Ascending aorta (tissue), 2 donors: ENCODE measurements at places on chromosomes 3 and 15. TPM values are rescaled to one million over a fixed set of nuclear protein-coding genes. Genes with fewer than 3 reads are reported as not detected.

DNA sequence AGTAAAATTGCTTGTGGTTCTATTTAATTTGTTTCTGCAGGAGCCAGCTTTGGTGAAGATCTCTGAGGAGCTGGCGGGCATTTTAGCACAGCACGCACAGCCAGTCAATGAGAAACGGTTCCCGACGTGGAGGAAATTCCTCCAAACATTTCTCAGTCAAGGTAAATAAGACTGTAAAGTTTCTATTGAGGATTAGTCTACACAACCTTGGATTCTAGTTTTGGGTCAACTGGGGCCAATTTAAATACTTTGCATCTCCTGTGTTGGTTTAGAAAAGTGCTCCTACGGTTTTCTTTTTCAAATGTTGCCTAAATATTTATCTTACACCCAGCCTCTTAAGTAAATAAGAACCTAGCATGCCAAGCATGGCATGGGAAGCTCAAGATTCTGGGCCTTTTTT is 104.0 kb upstream of the C15orf61 start:
- DNase-seq: no peak

DNA sequence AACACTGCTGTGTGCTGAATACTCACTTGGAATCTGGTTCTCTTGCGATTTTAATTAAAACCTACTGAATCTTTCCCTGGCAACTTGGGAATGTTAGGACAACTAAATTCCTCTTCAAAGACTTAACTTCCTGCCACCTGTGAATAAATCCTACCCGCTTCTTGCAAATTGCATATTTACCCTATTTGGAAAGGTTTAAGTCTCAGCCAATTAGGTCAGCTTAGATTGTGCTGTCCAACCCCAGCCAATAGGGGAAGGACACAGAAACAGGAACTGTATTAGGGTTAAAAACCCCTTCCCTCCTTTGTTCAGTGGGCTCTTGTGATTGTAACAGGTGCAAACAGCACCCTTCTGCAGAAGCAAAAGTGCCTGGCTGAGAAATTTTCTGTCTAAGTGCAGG is 38.6 kb upstream of the FSTL1 start:
- DNase-seq: no peak

GRCh38 chr15:29550834-29551465 is 271.3 kb downstream of the TJP1 start:
- DNase-seq: no peak

GRCh38 chr15:62495670-62496614 is 330.9 kb upstream of the C2CD4B start:
- DNase-seq: peak; percentile 89

GRCh38 chr3:165103616-165104015 is 25.3 kb upstream of the SI start:
- DNase-seq: no peak

DNA sequence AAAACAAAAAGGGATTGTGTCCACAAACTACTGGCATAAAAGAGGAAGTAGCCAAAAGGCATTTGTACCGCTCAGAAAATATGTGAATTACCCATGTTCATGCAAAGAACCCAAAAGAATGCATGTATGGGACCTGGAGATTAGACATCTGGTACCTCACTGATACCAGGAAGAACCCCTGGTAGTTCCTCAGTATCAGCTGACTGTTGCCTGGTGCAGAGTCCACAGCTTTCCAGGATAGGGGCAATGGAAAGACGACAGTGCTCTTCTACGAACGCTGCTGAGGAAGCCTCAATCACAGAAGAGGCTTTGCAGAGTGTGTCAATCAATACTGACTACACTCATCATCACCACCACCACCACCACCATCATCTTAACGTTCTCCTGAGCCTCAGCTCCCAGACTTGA is 63.3 kb downstream of the ATP8B4 start:
- no peak for DNase-seq

DNA sequence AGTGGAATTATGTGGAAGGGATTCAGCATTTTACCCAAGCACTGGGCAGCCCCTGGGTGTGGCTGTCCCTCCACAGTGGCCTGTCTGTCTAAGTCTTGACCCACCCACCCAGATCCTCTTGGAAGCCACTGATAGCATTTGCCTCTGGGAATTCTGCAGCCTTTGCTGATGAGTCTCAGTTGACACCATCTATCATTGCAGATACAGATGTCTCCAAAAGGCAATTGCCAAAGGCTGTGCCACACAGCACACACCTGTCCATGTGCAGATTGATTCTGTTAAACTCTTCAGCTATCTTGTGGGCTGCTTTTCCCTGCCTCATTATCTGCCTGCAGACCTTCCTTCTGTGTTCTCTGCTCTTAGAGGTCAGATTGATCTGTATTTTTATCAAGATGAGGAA is 18.1 kb downstream of the CX3CR1 start:
- no peak for DNase-seq

- DNase-seq: no peak
Observed at GRCh38 chr3:46677411-46677726, 16.1 kb downstream of the ALS2CL start.

GRCh38 chr3:28019740-28020139 is 221.7 kb upstream of the CMC1 start:
- no peak for DNase-seq

DNA sequence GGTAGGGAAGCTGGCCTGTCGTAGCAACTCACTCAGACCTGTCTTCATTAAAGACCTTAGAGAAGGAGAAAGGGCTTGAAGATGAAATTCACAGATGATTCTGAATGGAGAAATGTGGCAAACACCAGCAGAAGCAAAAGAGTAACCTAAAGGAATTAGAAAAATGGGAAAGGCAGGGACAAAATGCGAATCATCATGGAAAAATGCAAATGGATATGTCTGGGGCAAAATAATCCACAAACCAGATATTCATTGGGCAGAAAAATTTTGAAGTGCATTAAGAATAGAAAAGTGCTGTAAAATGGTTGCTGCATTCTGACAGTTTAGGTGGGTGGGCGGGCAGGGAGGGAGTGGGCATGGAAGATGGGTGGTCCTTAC is 156.9 kb upstream of the RASGRP1 start:
- no peak for DNase-seq

- no peak for DNase-seq
Observed at GRCh38 chr3:76078101-76078500, 292.8 kb upstream of the ZNF717 start.

GRCh38 chr15:33310481-33311311 is at the start of gene RYR3:
Gene RYR3, plus strand, starts transcription at chr15:33310967. Its CDS starts 79 bp downstream, at chr15:33311046.
- peak; percentile 70 for DNase-seq

DNA sequence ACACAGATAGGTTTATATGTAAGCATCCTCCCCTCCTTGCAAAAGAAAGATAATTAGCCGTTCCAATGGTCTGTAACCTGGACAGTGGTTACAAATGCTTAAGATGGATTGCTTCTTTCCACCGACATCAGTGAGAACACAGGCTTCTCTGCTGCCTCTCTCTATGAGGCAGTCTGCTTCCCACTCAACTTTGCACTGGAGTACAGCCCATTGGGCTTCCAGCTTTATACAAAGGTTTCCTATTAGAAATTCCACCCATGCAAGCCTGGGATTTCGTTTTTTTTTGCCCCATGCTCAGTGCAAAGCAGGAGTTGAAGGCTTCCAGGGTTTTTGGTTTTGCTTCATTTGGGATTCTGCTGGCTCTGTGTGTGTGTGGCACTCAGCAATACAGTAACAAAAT is 47.3 kb upstream of the C3orf22 start:
- no peak for DNase-seq

- no peak for DNase-seq
Observed at GRCh38 chr3:46359733-46360493, 6.0 kb downstream of the CCR2 start.

- DNase-seq: no peak
Observed at GRCh38 chr15:46344915-46345314, 710.1 kb downstream of the SQOR start.

DNA sequence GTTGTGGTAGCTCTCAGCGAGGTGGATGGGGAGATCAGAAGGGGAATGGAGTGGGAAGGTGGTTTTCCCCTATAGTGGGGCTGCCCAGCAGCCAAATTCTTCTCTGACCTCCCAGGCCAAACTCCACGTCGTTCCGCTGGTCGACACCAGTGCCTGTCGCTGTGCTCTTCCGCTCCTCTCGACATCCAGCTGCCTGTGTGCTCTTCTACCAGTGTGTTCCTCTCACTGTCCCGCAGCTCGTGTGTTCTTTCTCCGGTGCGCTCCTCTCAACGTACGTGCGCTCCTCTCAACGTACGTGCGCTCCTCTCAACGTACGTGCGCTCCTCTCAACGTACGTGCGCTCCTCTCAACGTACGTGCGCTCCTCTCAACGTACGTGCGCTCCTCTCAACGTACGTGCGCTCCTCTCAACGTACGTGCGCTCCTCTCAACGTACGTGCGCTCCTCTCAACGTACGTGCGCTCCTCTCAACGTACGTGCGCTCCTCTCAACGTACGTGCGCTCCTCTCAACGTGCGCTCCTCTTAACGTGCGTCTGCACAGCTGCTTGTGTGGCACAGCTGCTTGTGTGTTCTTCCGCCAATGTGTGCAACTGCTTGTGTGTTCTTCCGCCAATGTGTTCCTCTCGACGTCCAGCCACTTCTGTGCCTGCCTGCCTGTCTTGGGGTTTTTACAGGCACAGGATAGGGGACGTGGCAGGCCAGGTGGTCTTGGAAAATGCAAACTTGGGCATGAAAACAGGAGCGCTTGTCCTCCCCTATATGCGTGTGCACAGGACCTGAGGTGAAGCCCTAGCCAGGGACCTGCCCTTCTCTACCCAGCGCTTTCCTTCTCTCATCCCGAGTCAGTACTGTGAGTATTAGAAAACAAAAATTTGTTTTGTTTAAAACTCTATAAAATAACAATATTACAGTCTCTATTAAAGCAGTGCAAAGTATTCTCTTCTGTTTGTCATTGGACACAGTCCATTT is 991.1 kb downstream of the GBE1 start:
- no peak for DNase-seq

- DNase-seq: peak; percentile 73
Observed at GRCh38 chr3:119294696-119295671, 801 bp downstream of the ARHGAP31 start.

GRCh38 chr3:117019082-117019713 is 309.6 kb downstream of the TUSC7 start:
- DNase-seq: no peak

GRCh38 chr3:64266065-64266931 is 41.0 kb upstream of the PRICKLE2 start:
- no peak for DNase-seq

DNA sequence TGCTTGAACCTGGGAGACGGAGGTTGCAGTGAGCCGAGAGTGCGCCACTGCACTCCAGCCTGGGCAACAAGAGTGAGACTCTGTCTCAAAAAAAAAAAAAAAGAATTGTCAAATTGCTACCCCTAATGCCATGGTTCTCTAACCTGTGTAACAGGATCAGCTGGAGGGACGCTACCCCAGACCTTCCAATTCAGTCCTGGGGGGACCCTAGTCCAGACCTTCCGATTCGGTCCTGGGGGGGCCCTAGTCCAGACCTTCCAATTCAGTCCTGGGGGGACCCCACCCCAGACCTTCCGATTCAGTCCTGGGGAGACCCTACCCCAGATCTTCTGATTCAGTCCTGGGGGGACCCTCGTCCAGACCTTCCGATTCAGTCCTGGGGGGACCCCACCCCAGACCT is 29.8 kb upstream of the MUC20 start:
- no peak for DNase-seq

GABRB3 gene
- not detected for total RNA-seq

CISH gene
- total RNA-seq: 6.1 TPM

PLSCR5 gene
- not detected for total RNA-seq

STARD9 gene
- total RNA-seq: 62.7 TPM

PDCD7 gene
- 9.2 TPM for total RNA-seq

TMCO5A gene
- not detected for total RNA-seq

LMAN1L gene
- not detected for total RNA-seq

DNAH1 gene
- total RNA-seq: 7.6 TPM

KBTBD8 gene
- not detected for total RNA-seq

EPHA3 gene
- 3.3 TPM for total RNA-seq

AADACL2 gene
- total RNA-seq: not detected

SLC38A3 gene
- not detected for total RNA-seq

GOLGA6L7 gene
- not detected for total RNA-seq

MITF gene
- 27.4 TPM for total RNA-seq

A4GNT gene
- not detected for total RNA-seq

LINGO1 gene
- 18.3 TPM for total RNA-seq

P2RY1 gene
- total RNA-seq: 8.8 TPM

ZNF445 gene
- total RNA-seq: 6.6 TPM

MEGF11 gene
- not detected for total RNA-seq

TRAIP gene
- total RNA-seq: not detected

ARPIN gene
- total RNA-seq: 29.8 TPM

UPK1B gene
- total RNA-seq: not detected
